ENCODE measurements at places on chromosomes 6 and 20.

GRCh38 chr6:38131527-38131965 lies 312.0 kb downstream of the ZFAND3 start:
- no peak for DNase-seq

GRCh38 chr6:47353871-47354270 lies 44.2 kb upstream of the TNFRSF21 start:
- DNase-seq = peak; percentile 28

DNA sequence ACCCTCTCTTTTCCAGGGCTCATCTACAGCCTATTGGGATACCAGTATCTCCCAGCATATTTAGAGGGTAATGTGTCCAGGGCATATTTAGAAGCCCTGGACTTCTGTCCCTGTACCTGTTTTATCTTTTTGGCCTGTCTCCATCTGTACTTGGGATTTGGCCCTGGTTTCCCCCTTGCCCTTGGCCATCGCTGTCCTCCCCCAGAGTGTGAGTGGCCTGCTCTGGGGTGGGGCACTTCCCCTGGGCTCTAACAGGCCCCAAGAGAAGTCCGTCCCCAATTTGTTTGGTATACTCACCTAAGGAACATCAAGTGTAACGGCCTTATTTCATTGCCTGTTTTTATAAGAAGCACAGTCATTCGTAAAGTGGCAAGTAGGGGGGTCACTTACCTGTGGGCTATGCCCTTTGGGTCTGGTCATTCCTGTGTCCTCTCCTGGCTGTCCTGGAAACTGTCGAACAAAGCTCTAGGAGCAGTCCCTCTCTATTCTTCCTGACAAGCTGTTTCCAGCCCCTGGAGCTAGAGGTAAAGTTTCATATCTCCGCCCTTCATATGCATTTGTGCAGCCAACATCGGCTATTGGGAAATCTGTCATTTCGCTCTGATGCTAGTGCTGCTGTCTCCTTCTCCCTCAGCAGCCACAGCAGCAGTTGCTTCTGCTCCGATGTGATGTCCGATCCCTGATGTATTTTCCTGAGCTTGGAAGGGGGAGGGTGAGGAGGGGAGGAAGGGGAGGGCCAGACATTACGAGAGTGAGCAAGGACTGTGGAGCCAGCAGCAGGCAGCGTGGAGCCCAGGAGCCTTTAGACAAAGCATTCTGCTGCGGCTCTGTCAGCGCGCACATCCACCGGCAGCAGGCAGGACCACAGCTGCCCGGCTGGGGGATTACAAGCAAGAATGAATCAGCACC lies 83.4 kb downstream of the TCP11 start:
- DNase-seq = no peak

- no peak for DNase-seq
Observed at GRCh38 chr6:87430499-87430898, 22.7 kb downstream of the CFAP206 start.

GRCh38 chr20:31712564-31713311 lies 9.9 kb downstream of the BCL2L1 start:
- no peak for DNase-seq

DNA sequence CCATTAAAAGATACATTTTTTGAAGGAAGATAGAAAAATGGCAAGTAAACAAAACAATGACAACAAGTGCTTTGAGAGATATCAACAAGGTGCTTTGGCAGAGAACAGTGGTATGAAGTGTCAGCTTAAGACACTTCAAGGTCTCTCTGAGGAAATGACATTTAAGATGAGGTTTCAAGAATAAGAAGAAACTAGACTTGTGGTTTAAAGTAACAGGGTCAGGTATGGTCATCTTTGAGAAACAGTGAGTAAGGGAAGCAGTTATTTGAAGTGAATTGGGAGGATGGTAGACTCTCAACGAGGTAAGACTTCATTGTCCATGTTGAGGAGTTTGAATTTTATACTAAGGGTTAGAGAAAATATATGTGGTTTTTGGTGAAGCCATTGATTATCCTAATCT lies 77.8 kb downstream of the SYCP2L start:
- no peak for DNase-seq

DNA sequence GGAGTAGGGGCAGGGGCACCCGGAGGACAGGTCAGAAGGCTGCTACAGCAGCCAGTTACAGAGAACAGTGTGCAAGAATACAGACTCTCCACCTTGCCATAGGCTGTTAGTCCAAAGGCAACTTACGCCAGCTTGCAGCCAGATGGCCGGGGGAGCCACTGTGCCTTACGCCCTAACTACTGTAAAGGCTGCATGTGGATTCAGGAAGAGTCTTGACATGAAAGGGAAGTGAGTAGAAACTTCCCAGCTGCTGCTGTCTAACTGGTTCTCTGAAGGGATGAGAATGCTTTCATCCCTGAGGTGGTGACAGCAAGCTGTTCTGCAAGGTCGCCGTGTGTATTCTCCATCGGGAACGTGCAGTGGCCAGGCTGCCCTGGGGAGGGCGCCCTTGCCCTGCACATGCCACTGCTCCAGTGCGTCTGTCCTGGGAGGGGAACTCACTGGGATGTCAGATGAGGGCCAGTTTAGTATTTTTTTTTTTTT lies 46.1 kb downstream of the LYRM4 start:
- no peak for DNase-seq

GRCh38 chr20:1857466-1857865 lies 37.7 kb upstream of the SIRPA start:
- no peak for DNase-seq

- DNase-seq = no peak
Observed at GRCh38 chr20:8344106-8344505, 212.0 kb downstream of the PLCB1 start.

DNA sequence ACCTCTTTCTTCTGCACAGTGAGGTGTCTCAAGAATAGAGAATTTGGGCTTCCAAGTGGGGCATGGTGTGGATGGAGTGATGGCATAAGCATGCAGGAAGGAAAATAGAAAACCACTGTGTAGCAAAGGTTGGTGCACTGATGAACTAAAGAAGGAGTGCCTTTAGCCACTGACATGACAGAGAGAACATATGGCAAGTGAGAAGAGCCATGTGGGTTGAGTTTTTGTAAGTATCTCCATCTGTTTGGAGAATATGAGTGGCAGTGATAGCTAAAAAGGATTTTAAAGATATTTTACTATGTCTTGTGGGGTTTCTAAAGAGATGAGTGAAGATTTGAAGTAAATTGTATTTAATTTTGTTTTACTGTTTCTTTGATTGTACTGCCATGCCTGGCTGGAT lies 160.5 kb upstream of the GRIK2 start:
- no peak for DNase-seq

DNA sequence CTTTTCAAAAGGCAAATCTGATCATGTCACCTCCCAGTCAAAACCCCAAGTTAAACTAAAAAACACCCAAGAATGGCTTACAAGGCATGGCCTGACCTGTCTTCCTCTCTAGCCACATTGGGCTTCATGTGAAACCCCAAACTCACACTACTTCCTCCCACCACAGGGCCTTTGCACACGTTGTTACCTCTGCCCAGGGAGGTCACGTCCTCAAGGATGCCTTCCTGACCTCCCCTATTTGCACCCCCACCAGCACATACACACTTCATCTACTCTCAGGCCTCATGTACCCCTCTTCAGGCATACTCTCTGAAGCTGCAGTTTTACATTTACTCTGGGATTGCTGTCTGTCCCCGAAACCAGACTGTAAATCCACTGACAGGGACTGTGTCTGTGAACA lies 6.1 kb downstream of the EZR start:
- DNase-seq = no peak

- DNase-seq = no peak
Observed at GRCh38 chr20:22473293-22473692, 111.1 kb downstream of the FOXA2 start.

DNA sequence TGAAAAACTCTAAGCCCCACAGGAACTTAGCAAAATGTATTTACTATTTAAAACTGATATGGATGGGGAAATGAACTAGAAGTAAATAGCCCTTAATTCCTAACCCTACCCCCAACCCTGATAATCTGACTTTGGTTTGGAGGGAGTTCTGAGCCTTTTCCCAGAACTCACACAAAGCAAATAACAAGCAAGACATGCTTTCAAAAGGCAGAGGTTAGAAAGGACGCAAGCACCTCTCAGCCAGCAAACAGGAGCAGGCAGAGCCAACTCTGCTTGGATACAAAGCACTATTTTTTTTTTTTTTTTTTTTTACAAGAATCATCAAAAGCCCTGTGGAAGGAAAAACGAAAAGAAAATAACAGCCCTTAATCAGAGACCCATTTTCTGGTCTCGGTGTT lies 58.7 kb downstream of the SLC22A23 start:
- DNase-seq = no peak

DNA sequence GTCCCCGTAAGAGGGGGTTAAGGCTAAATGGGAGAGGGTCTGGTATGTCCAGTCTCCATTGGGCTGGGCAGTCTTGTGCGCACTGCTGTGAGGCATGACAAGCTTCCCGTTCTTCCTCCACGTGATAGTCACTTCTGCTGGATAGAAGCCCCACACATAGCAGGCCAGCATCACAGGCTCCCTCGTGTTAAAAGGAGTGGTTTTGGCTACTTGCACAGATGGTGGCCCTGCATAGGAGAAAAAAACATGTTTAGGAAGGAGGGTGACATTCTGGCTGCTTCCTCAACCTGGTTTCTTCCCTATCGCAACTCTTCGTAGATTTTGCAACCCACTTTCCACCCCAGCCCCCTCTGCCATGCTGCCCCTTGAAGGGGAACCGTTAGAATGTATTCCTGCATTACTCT lies 3.6 kb downstream of the HLA-DMB start:
- no peak for DNase-seq

GRCh38 chr6:83257791-83258190 lies 64.6 kb downstream of the RWDD2A start:
- DNase-seq = no peak

DNA sequence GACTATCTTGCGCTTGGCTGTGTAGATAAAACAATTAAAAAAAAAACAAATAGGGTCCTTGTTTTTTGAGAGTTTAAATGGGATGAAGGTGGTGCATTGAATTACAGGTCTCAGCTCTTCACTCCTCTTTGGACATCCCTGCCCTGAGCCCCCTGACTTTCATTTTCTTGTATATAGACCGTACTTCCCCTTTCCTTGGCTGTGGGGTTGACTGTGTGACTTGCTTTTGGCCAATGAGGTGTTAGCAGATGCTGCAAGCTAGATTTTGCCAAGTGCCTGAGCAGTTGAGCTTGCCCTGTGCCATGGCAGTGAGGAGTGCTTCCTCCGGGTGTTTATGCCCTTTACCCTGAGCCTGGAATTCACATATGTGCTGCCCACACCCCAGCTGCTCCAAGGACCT lies 386.1 kb upstream of the ZFP64 start:
- DNase-seq = no peak

- DNase-seq = no peak
Observed at GRCh38 chr6:30071081-30071818, 4.3 kb downstream of the PPP1R11 start.

DNA sequence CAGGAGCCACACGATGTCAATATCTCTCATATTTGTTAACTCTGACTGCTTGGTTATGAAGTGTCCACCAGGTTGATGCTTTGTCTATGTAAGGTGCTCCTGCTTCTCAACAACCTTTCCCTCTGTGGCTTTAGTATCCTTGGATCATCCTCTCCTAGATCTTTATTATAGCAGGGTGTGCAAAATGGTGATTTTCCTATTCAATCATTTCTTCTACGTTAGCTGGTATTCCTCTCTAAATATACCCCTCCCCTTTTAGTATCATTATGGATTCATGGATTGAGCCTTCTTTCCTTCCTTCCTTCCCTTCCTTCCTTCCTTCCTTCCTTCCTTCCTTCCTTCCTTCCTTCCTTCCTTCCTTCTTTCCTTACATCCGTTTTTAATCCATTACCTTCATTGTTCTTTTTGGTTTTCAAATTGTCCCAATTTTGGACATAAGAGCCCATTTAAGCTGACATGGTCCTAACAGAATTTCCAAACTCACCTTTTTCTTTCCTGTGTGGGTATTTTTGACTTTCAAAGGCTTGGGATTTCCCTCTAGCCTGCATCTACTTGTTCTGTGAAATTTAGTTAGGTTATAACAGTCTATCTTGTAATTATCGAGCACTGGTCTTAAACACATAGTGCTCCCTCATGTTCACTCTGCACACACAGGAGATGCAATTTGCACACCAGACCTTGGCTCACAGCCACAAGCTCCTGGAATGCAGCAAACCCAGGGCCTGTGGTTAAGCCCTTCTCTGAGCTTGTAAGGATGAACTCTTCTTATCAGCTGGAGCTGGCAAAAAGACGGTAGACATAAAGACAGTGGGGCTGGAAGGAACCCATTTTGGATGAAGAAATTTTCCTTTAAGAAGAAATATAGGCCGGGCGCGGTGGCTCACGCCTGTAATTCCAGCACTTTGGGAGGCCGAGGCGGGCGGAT lies 109.9 kb downstream of the SLC24A3 start:
- no peak for DNase-seq

- DNase-seq = no peak
Observed at GRCh38 chr20:32632461-32633354, 41.0 kb downstream of the C20orf203 start.

DNA sequence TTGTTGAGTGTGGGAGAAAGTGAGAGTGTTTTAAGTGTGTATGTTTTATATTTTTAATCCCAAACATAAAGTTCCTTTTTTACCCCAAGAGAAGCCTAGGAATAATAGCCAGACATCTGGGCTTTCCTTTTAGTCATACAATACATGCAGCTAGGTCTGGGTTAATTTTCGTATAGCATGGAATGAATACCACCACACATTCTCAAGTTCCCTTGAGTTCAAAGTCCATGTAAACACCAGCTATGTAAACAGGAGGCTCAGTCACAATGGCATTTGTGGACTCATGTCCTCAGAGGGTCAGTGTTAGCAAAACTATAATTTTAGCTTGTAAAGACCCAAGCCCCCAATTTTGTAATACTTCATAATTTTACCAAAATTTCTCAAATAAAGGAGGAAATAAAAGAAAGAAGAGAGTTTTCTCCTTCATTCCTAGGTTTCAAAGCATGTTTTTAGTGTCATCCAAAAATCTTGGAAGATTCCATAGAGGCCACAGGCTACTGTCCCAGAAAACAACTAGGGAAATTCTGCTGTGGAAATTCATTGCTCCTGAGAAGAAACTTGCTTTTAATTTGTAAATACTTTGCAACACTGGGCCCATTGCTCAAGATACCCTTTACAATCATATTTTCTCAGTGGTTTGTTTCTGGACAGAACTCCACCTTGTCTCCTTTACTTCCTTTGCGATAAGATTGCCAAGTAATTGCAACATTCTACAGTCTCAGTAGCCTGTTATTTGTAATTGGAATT lies 671.2 kb downstream of the COL12A1 start:
- DNase-seq = no peak

DNA sequence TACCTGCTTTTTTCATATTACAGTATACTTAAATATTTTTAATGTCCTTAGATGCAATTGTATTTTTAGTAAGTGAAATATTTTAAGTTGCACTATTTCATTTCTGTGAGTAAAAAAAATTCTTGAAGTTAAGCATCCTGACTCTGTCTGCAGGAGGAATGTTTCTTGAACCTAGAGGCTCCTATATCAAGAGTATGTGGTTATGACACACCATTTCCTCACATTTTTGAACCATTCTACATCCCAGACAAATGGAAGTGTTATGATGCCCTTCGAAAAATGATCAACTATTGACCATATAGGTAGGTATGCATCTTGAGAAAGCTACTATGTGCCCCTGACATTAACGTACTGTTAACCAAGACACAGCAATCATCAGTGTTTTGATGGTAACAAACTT lies 237.0 kb downstream of the BCKDHB start:
- DNase-seq = no peak

All from KG1 (cell line).